Mesenteric fat pad (tissue), 1 donor: ENCODE measurements at places on chromosomes 13 and 19. TPM values are rescaled to one million over a fixed set of nuclear protein-coding genes. Genes with fewer than 3 reads are reported as not detected.

- DNase-seq: no peak
Observed at GRCh38 chr13:84662491-84662890, 780.2 kb upstream of the SLITRK1 start.

- no peak for DNase-seq
Observed at GRCh38 chr13:114124431-114124830, 8.0 kb downstream of the RASA3 start.

DNA sequence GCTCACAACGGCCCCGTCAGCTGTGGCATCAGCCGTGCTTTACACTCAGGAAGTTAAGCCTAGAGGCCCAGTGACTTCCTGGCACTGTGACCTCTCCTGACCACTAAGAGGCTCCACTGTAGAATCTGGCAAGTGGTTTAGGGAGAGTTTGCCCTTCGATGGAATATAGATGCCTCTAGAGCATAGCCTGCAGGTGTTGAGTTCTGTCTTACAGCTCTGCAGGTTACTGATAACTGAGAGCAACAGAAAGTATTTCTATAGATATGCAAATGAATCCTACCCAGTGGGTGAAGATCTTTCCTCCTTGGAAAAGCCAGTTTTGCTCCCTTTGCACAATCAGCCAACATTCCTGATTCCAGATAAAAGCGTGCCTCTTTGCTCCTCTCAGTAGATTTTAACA is 35.8 kb downstream of the ATP12A start:
- no peak for DNase-seq

The PLK5 gene
- total RNA-seq: not detected

DNA sequence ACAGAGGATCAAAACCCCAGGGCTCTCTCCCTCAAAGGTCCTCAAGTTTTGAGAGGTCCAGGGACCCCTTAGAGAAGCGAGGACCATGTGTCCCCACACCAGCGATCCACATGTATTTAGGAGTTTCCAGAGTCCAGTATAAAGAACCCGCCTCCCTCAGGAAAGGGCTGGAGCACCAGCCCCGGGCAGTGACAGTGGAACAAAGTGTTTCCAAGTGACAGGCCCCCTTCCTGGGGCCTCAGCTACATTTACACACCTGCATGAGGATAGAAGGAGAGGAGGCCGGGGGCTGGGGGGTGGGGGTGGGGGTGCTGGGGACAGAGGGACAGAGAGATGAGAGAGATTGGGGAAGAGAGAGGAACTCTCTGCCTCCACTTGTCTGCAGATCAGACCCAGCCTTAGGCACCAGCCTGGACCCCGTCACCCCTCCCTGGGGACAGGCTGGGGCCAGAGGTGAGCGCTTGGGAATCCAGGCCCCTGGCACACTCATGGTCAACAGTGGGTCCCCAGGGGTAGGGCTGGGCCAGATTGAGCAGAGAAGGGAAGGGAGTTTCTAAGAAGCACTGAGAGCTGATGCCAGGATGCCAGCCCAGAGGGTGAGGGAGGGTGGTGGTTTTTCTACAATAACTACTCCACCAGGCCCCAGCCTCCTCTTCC is 802 bp downstream of the BCAM start:
- no peak for DNase-seq

The ANGPTL4 gene
- 753 TPM for total RNA-seq

DNA sequence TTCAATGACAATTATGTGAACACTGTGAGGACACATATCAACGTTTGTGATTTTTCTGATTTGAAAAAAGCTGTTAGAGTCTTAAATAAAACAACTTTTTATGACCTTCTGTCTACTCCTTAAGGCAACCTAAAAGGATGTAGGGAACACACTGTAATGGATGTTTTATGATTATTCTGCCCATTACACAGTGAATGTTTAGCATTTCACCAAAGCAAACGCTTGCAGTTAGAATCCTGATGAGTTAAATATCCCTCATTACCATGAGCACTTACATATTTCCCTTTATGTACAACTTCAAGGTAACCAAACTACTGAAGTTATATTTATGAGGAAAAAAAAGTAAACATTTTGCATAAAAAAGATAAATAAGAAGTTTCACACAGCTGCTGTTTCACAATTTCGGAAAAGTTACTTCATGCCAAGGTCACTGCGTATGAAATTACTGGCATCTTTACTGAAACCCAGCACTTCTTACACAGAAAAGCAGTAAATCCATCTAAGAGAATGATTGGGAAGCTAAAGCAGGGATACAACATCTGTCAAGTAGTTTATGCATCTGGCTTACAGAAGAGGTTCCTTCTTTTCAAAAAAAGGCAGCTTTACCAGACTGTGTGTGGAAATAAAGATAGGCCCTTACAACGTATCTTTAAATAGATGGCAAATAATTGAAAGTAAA is 733.7 kb upstream of the ATXN8OS start:
- no peak for DNase-seq

DNA sequence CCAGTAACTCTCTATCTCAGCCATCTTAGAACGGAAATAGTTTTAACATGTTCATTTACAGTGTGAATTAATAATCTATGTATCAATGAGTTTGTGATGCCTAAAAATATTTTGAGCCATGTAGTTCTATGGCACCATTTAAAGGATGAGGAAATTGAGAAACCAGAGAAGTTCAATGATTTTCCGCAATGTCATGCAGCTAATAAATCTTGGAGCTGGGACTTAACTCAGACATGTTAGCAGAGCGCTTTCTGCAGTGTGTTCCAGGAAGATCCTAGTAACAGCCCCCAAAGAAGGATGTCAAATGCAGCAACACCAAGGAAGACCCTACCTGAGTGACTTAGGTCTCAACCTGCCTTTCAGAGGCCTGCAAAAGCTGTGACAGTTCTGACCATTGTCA is 99.3 kb upstream of the RAP2A start:
- DNase-seq: no peak

DNA sequence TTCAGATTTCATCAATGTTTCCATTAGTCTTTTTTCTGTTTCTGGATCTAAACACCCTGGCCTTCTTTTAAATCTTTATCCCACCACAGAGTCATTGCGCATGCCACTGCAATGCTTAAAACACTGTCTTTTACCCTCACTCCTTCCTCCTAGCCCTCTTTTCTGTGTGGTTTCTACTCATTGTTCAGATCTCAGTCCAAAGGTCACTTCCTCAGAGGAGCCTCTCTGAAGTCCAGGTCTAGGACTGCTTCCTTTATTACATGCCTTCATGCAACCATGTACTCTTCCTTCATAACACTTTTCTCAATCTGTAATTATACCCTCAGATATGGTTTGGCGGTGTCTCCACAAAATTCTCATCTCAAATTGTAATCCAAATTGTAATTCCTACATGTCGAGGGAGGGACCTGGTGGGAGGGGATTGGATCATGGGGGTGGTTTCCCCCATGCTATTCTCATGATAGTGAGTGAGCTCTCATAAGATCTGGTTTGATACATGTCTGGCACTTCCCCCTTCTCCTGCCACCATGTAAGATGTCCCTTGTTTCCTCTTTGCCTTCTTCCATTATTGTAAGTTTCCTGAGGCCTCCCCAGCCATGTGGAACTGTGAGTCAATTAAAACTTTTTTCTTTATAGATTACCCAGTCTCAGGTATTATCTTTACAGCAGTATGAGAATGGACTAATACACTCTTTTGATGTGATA is 808.9 kb downstream of the DIAPH3 start:
- DNase-seq: no peak

The CASP14 gene
- not detected for total RNA-seq

- DNase-seq: no peak
Observed at GRCh38 chr13:73765651-73766384, 368.4 kb downstream of the KLF12 start.

- DNase-seq: no peak
Observed at GRCh38 chr13:71249011-71249410, 618.0 kb downstream of the DACH1 start.

GRCh38 chr19:42420055-42420544 is 7.1 kb downstream of the LIPE start:
- DNase-seq: no peak

The AZU1 gene
- total RNA-seq: 0.39 TPM

- DNase-seq: no peak
Observed at GRCh38 chr13:51360489-51360888, 21.0 kb downstream of the SERPINE3 start.

GRCh38 chr13:31427151-31428100 is 227.7 kb downstream of the B3GLCT start:
- no peak for DNase-seq

GRCh38 chr19:2675892-2676291 is 26.6 kb downstream of the GNG7 start:
- no peak for DNase-seq

GRCh38 chr13:99281811-99282263 is 23.7 kb upstream of the GPR18 start:
- DNase-seq: no peak

The PLIN4 gene
- total RNA-seq: 2,078 TPM

The CRB3 gene
- total RNA-seq: not detected

DNA sequence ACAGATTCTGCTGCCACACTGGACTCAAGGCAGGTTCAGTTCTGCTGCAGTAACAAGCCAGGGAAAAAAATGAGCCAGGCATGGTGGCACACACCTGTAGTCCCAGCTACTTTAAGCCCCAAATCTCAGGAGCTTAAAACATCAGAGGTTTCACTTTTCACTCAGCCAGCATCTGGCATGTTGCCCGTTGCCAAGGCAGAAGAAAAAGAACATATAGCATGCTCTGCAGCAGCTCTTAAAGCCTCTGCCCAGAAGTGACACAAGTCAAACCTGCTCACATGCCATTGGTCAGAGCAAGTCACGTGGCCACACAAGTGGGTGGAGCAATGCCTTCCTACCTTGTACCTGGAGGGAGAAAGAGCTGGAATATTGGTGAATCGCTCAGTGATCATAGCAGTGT is 14.7 kb upstream of the ADGRE5 start:
- DNase-seq: no peak

The VSTM1 gene
- not detected for total RNA-seq

GRCh38 chr13:25380741-25381324 is 9.1 kb downstream of the ATP8A2 start:
- no peak for DNase-seq

- DNase-seq: no peak
Observed at GRCh38 chr19:22595918-22596341, 38.2 kb upstream of the ZNF492 start.

DNA sequence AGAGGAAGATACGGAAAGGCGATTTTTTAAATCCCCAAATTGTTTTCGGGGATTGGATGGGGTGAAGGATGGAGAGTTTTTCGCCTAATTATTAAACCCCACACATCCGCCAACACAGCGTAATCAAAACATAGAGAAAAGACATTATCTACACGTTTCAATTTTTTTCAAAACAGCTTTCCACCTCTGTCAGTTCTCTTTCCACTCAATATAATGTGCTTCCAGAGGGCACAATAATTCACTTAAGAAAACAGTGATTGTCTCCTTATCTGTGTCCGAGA is 435 bp upstream of the OBI1 start:
- no peak for DNase-seq

The ZNF726 gene
- 0.74 TPM for total RNA-seq

The SULT2B1 gene
- total RNA-seq: 0.48 TPM

DNA sequence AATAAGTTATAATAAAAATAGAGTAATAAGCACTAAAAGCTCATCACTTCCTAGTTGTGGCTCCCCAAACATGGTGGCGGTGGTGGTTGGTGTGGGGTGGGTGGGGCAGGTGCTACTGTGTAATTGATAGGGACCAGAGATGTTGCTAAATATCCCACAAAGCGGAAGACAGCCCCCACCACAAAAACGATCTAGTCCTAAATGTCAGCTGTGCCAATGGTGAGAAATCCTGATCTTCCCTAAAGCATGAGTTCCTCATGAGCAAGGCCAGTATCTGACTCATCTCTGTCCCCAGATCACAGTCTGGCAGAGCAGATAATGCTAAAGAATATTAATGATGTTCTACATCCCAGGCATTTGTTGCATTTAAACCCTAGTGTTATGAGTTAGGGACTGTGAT is 1.9 kb upstream of the EDDM13 start:
- no peak for DNase-seq

The C19orf81 gene
- total RNA-seq: not detected

- DNase-seq: peak; percentile 92
Observed at GRCh38 chr19:50050406-50051227, 24.8 kb downstream of the ZNF473 start.

DNA sequence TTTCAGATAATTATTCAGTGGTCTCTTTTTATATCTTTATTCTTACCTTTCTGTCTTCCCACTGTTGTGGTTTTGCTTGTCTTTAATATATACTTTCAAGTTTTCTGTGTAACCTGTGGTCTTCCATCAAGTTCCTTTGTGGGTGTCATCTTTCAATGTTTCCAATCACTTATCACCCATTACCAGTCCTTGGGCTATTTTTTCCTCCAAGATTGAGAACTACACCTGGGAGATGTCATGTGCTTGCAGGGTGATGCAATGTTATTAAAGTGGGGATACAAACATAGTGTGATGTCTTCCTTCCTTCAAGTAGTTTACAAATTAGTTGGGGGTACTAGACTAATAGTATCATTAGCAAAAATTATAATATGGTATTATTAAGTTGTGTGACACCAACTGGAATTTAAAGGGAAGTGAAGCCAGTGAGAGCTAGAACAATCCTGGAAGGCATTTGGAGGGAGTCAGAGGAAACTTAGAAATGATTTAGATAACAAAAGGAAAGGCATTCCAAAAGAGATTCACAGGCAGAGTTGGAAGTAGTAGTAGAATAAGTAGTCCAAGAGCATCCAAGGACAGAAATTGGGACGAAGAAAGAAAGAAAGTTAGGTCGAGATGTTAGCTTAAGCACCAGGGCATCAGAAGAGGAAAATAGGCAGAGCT is 3.4 kb downstream of the FNDC3A start:
- DNase-seq: no peak

The ICAM1 gene
- total RNA-seq: 77.1 TPM

The IZUMO2 gene
- not detected for total RNA-seq

GRCh38 chr13:97283888-97284287 is 61.8 kb downstream of the MBNL2 start:
- DNase-seq: no peak

DNA sequence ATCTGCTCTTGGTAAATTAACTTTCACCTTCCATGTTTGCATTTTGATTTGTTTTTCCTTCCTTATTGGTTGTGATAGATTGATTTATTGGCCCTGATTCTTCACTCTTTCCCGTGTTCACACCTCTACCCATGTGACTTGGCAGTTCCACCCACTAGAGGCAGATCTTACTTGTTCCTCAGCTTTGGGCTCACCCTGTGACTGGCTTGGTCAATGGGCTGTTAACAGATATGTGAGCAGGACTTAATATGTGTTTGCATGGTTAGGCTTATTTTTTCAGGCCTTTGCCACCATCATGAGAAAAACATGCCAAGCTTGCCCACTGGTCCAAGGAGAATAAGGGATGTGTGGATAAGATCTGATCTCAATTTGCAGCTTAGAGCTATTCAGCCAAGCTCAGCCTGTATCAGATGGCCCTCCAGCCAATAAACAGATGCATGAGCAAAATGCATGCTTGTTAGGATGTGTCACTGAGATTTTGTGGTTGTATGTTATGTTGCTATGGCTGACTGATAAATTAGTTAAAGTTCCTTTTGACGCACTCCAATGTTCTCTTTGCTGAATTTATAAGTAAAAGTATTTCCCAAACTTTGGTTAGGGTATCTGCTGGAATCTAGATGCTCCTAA is 48.0 kb downstream of the RGCC start:
- no peak for DNase-seq

The NOSIP gene
- total RNA-seq: 46.0 TPM

The KLK7 gene
- not detected for total RNA-seq

The RASGRP4 gene
- total RNA-seq: 8.4 TPM

GRCh38 chr13:67664502-67664901 is 434.4 kb upstream of the PCDH9 start:
- DNase-seq: no peak
